ENCODE measurements at places on chromosomes 16 and 17.
A peak's percentile ranks its signal among the peaks of the same experiment; 100 is the strongest.

- DNase-seq: no peak
Observed at GRCh38 chr17:57349541-57350247, 93.4 kb downstream of the MSI2 start.

- DNase-seq: no peak
Observed at GRCh38 chr16:2230376-2230775, 5.9 kb upstream of the DNASE1L2 start.

- no peak for DNase-seq
Observed at GRCh38 chr16:69932691-69933392, 18.3 kb upstream of the CLEC18A start.

DNA sequence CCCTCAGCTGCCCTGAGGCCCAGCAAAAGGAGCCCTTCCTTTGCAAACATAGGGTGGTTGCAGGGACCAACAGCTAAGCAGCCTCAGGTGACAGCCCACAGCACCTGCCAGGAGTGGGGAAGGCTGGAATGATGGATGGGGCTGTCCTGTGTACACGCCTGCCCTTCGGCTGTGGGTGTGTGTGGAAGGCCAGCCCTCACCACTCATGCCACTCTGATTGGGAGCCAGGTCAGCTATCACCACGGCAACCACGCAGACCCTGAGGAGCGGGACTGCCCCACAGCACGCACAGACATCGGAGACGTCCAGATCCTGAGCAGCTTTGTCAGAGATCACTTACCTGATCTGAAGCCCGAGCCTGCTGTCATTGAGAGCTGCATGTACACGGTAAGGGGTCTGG lies 11.9 kb downstream of the PIPOX start:
- DNase-seq: no peak

DNA sequence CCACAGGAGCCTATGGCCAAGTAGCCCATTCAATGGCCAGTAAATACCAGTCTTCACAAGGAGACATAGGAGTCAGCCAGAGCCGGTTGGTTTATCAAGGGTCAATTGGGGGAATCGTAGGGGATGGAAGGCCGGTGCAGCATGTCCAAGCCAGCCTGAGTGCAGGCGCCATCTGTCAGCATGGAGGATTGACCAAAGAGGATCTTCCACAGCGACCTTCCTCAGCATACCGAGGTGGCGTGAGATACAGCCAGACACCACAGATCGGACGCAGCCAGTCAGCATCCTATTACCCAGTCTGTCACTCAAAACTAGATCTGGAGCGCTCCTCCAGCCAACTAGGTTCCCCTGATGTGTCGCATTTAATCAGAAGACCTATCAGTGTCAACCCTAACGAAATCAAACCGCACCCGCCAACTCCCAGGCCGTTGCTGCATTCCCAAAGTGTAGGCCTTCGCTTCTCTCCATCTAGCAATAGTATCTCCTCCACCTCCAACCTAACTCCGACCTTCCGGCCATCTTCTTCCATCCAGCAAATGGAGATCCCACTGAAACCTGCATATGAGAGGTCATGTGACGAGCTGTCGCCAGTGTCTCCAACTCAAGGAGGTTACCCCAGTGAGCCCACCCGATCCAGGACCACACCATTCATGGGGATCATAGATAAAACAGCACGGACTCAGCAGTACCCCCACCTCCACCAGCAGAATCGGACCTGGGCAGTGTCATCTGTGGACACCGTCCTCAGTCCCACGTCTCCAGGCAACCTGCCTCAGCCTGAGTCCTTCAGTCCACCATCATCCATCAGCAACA lies 25.0 kb downstream of the CYB561 start:
- DNase-seq: no peak

- no peak for DNase-seq
Observed at GRCh38 chr17:68498479-68499326, 13.5 kb upstream of the PRKAR1A start.

DNA sequence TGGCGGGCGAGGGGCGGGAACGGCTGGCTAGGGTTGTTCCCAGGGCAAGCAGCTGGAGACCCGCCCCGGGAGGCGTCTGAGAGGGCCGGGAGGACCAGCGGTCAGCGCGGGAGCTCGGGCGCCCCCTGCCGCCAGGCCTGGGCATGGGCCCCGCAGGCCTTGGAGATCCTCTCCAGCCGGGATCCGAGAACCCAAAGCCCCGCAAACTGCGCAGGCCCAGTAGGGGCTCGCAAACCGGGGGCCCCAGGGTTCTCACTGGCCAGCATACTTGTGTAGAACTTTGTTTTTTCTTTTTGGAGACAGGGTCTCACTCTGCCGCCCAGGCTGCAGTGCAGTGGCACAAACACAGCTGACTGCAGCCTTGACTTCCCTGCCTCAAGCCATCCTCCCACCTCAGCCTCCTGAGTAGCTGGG lies 20.8 kb upstream of the ZNF423 start:
- DNase-seq: peak; percentile 20

DNA sequence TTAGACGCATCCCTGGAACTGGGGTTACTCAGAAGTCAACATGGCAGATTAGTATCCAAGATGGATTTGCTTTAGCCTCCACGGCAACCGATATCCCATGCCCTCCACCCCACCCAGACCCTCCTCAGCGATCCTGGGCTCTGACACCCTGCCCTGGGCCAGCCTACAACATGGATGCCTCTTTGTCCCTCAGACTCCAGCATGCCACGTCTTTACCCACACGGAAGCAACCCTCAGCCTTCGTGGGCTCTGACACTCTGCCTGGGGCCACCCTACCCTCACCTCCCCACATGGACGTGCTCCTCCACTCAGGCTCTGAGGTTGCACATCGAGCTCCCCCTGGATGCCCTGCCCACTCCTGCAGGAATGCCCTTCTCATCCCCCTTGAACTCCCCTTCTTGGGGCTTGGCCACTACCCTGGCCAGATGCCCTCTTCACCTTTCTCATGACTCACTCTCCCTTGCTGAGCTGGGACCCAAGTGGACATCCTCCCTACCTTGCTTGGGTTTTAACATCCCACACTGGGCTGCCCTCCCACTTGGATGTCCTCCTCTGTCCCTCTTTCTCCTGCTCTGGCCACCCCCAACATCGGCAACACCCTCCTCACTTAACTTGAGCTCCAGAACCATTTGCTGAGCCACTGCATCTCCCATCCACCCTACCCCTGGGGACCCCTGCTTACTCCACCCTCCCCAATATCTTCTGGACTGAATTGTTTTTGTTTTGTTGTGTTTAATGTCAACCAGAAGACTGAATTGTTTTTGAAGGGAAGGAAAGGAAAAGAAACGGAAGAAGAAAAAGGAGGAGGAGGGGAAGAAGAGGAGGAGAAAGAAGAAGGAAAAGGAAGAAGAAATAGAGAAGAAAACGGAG lies 18.3 kb upstream of the TMEM92 start:
- no peak for DNase-seq

- no peak for DNase-seq
Observed at GRCh38 chr17:72388765-72389473, 268.1 kb downstream of the SOX9 start.

GRCh38 chr17:59763861-59764260 lies 56.4 kb downstream of the VMP1 start:
- DNase-seq: no peak

GRCh38 chr17:35588196-35588920 lies 1.2 kb downstream of the AP2B1 start:
- peak; percentile 7 for DNase-seq

DNA sequence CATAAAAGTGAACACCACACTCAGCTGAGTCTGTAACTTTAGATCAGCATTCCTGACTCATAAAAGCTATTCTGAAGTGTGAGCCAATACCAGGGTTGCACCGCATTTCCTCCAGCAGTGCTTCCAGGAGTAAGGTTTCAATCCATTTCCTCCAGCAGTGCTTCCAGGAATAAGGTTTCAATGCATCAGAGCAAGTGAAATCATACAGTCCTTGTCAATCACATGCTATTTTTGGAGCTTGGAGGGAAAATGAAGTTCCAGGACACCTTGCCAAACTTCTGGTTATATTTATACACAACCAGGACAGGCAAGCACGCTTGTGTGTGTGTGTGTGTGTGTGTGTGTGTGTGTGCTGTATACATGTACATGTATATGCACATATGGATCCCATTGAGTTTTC lies 327.6 kb downstream of the GRIN2A start:
- DNase-seq: no peak

GRCh38 chr16:57889960-57890751 lies 80.8 kb downstream of the CNGB1 start:
- DNase-seq: no peak

GRCh38 chr16:4215106-4215505 lies 26.8 kb downstream of the SRL start:
- no peak for DNase-seq

GRCh38 chr17:9322326-9322725 lies 253.3 kb downstream of the STX8 start:
- no peak for DNase-seq

DNA sequence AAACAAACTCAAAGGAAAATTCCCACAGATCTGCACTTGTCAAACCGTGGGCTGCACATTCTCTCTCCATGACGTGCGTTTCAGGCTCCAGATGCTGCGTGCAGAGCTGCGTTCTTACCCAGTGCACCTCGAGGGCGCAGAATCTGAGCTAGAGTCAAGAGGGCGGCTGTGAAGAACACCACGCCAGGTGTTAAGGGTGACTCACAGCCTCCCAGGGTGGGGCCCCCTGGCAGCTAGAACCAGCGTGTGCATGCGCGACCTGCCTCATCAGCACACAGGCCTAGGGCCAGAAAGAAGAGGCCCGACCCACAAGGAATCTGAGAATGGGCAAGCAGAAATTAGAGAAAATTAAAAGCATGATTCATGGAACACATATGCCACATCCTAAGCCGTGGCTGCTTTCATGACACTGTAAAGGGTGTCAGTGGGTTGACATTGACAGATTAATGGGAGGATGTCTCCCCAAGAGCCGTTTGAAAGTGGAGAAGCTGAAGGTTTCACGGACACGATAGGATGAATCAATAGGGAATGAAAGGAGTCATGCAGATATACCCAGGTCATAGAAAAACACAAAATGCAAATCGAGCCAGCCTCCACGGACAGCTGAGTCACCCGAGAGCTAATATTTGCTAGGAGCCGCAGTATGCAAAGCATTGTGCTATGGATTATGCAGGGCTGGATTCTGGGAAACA lies 29.0 kb downstream of the MARCHF10 start:
- no peak for DNase-seq

DNA sequence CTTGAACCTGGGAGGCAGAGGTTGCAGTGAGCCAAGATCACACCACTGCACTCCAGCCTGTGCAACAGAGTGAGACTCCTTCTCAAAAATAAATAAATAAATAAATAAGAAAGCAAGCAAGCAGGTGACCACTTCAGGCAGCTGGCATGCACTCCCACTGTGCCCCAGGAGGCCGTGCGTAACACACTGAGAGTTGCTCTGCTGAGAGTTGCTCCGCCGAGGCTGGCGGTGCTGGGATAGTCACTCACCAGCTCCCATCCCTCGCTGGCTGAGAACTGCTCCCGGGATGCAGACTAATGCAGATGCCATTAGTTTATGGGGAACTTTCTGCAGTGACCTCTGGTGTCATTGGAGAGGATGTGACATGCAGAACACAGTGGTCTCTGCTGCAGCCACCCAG lies 105.7 kb upstream of the PLCG2 start:
- no peak for DNase-seq

GRCh38 chr16:30407804-30408534 lies 563 bp downstream of the ZNF771 start:
- no peak for DNase-seq

DNA sequence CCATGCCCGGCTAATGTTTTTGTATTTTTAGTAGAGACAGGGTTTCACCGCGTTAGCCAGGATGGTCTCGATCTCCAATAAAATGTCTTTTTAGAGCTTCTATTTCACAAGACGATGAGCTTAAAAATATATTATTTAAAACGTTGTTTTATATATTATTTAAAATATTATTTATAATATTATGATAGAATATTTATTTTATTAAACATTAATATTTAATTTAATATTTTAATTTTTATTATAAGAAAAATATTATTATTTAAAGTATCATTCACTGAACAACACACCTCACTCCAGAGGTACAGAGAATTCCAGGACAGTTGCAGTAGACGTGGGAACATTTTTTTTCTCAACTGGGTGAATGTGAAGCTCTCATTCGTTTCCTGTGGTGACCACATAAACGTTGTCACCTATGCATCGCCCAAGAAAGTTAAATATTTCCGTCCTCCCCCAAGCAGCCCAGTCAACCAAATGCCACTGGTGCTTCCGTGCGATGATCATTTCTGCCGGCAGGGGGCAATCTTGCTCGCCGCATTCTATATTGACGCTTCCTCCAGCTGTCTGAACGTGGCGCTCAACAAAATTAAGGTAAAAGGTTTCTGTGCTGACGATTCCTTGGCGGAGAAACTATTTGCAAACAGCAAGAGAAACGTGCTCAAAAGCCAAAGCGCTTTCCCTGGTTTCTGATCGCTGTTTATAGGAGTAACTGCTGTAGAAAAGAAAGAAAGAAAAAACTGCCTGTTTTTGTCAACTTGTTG lies 41.7 kb upstream of the PRSS54 start:
- peak; percentile 86 for DNase-seq

- DNase-seq: peak; percentile 67
Observed at GRCh38 chr17:76199469-76199868, 40.8 kb downstream of the RNF157 start.

DNA sequence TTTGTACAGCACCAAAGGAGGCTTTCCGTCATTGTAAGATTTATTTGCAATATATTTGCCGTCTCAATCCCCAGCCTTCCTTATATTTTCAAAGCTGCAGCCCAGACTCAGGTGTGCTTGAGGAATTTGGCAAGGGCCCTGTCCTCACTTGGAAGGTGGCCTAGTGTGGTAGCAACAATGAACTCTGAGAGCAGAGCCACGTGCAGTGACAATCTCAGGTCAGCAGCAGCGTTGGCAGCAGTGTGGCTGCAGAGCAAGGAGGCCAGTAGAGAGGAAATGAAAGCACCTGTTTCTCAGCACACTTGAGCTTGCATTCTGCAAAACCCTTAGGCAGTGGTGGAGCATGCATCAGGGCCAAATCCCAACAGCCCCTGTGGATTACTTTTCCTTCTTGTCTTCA lies 613.5 kb downstream of the RBFOX1 start:
- DNase-seq: no peak

DNA sequence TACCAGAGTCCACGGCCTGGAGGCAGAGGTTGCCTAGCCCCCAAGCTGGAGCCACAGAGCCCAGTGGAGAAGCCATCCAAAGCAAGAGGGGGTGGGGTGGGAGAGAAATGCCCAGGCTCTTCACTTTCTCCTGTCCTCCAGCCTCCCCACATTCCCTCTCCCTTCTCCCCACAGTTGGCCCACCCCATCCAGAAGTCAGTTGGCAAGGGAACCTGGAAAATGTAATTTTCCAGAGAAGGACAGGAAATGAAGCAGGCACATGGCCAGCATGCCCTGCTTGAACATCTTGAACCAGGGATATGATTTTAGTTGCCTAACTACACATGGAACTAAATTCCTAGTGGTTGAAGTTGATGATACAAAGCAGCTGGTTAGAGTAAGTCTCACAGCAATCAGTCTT lies 73.3 kb upstream of the IRX6 start:
- no peak for DNase-seq

- DNase-seq: no peak
Observed at GRCh38 chr16:51950118-51950780, 596.7 kb downstream of the TOX3 start.

- DNase-seq: peak; percentile 42
Observed at GRCh38 chr17:39939588-39940419, 12.3 kb downstream of the LRRC3C start.
